ENCODE measurements at places on chromosomes 13 and 19.
A peak's percentile ranks its signal among the peaks of the same experiment; 100 is the strongest.

GRCh38 chr13:29756506-29756905 is 93.9 kb downstream of the UBL3 start:
- no peak for ATAC-seq

GRCh38 chr13:98490866-98491265 is 86.0 kb downstream of the STK24 start:
- ATAC-seq, result no peak

DNA sequence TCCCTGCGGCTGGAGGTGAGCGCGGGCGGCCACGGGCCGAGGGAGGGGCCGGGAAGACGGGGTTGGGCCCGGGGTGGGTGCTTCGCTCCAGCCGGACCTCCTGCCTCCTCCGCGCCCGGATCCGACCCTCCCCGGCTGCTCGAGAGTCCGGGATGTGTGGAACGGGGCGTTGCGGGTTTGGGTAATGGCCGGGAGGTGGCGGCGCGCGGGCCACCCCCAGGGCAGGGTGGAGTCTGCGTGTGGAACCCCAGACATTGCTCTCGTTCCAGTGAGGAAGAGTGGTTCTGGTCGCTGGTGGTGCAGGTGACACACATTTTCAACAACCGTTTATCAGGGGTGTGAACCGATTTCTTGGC is 38.8 kb downstream of the ARHGEF7 start:
- peak; percentile 67 for ATAC-seq

DNA sequence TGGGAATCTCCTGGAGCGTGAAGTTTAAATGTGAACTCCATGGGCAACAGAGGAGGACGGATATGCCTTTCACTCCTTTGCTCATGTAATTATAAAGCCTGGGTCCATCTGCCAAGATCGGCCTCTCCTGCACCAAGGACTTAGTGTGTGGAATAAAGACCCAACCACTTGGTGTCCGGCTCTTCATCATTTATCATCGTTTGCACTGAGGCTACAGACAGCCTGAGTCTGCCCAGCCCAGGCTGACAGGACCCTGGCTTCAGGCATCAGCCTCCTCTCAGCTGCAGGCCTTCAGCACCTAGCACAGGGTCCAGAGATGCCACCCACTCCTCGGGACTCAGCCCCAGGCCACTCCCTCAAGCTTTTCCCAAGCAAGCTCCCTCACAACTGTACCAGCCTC is 206.8 kb upstream of the IPO5 start:
- ATAC-seq, result no peak

- ATAC-seq, result no peak
Measured at GRCh38 chr13:43895940-43896339, 16.2 kb downstream of the LACC1 start.

DNA sequence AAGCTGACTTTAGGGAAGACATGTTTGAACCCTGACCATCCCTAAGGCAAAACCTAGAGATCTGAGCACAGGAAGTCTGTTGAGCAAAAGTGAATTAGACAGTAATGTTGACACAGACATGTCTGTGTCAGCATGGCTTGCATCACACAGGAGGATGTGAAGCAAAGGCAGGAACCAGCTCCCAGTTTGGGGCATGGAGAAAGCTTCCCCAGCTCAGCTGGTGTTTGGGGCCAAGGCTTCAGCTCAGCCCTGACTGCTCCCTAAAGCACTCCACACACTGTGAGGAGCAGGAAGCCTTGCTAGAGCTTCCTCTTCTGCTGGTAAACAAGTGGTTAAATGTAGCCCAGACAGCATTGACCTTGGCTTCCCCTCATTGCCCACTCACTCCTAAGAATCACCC is 153.8 kb upstream of the UBL3 start:
- no peak for ATAC-seq

- ATAC-seq, result no peak
Measured at GRCh38 chr13:51283371-51283770, 56.1 kb upstream of the SERPINE3 start.

- no peak for ATAC-seq
Measured at GRCh38 chr19:54024660-54025059, 33.2 kb downstream of the CACNG6 start.

DNA sequence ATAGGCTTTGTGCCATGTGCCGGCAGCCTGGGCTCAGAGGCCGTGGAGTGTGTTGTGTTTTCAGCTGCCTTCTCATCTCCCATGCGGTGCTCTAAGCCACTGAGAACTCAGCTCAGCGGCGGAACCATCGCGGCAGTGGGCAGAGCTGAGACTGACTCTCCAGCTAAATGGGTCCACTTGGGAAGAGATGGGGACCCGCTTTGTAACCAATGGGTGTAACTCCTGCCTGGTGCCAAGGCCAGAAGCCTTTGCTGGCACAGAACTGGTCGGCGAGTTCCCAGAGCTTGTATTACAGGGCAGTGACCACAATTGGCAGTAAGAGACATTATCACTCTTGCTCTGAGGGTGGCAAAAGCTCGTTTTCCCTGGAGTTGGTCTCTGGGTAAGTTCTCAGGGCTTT is 183.0 kb downstream of the STK24 start:
- no peak for ATAC-seq

- no peak for ATAC-seq
Measured at GRCh38 chr19:52735734-52736133, 890 bp upstream of the ZNF611 start.

DNA sequence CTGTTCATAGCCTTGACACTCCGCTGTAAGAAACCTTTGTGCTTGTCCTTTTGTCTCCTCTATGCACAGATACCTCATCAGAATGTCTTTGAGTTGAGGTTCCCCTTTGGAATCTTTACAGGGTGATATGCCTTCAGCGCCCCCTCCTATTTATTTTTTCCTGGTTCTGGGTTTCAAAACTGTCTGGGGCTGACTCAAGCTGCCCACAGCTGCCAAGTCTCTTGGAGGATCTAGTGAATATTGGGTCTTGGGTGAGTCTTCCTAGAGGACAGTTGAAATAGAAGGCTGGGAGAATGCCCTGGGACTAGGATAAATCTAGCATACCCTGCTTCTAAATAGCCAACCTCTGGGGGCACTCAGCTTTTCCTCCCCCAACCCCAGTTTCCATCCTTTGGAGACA is 930 bp downstream of the ZNF136 start:
- ATAC-seq, result peak; percentile 7

DNA sequence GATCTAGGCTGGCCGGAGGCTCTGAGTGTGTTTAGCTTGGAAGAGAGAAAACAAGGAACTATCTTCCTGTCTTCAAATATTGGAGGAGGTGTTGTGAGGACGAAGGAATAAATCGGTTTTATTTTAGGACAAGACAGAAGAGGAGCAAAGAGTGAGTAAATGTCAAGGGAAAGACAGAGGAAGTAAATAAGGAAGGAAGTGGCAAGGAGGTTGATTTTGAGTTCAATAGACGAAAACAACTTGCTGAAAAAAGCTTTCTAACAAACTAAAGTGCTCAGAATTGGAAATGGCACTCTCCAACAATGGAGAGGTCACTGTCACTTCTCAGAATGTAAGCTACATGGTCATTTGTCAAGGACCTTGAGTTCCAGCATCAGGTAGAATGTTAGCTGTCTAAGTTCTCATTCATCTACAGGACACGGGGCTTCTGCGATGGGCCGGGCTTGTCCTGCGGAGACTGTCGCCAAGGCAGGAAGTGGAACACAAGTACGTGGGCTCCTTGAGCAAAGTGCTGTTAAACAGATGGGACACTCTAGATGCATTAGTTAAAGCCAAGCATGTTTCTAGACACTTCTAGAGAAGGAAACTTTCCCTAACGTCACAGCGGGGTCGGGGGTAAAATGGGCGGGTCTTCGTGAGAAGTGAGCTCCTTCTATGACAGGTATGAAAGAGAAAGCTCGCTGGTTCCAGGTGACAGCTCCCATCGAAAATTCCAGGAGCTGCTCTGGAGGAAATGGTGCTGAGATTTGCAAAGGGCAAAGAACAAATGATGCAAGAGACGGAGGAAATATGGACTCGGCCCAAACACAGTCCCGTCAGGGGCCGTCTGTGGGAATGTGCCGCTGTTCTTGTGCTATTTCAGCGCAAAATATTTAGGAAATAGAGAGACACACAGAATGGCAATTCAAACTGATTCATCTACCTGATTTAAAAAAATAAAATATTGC is 103.9 kb upstream of the UBL3 start:
- no peak for ATAC-seq

DNA sequence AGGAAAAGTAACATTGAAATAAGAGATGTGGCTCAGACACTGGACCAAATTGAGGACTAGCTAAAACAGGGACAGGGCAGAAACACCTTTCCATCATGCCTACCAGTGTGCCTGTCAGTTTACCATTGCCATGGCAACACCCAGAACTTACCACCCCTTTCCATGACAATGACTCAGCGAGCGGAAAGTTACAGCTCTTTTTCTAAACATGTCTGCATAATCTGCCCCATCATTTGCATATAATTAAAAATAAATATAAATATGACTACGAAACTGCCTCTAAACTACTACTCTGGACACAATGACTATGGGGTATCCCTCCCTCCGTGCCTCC is 96.0 kb downstream of the UBL3 start:
- peak; percentile 40 for ATAC-seq

DNA sequence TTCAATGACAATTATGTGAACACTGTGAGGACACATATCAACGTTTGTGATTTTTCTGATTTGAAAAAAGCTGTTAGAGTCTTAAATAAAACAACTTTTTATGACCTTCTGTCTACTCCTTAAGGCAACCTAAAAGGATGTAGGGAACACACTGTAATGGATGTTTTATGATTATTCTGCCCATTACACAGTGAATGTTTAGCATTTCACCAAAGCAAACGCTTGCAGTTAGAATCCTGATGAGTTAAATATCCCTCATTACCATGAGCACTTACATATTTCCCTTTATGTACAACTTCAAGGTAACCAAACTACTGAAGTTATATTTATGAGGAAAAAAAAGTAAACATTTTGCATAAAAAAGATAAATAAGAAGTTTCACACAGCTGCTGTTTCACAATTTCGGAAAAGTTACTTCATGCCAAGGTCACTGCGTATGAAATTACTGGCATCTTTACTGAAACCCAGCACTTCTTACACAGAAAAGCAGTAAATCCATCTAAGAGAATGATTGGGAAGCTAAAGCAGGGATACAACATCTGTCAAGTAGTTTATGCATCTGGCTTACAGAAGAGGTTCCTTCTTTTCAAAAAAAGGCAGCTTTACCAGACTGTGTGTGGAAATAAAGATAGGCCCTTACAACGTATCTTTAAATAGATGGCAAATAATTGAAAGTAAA is 733.7 kb upstream of the ATXN8OS start:
- ATAC-seq, result no peak

DNA sequence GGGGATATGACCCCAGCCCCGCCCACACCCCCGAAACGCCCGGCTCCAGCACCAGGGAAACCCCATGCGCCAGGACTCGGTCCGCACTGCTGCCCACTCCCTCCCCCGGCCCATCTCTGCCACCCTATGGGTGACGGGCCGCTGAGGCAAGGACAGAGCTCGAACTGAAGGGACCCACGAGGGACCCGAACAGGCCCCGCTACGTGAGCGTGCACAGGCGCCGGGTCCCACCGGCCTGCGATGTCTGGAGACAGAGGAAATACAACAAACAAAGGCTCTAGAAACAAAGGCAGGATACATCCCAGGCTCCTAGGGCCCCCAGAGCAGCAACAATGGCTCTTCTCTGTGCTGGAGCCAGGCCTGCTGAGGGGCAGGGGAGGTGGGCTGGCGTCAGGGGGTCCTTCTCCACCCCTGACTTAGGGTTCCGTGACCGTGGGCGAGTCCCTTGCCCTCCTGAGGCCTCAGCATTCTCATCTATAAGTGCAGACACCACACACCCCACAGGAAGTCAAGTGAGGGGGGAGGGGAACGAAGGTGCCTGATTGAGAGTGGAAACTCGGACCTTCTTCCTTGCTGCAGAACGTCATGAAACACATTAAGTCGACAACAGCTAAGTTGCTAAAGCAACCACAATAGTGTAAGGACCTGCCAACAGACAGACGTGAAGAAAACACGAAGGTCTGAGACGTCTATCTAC is 3.1 kb downstream of the ABHD17A start:
- ATAC-seq, result no peak

DNA sequence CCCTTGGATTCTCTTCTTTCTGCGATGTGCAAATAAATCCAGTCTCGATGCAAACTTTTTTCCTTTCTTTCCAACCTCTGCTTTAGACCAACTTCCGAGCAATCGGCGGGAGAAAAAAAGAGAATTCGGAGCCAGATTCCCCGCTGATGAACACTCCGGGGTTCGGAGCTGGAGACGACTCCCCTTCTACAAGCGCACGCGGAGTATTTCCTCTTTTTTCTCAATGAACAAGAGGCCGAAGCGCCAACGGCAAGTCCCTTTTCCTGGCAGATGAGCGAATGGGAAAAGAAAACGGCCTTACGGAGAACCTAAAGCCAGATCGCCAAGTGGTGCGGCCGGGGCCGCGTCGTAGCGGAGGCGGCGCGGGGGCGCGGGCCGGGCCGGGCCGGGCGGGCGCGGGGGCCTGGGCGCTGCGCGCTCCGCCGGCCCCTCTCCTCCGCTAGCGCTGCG is 250 bp downstream of the SPRY2 start:
- no peak for ATAC-seq

- ATAC-seq, result no peak
Measured at GRCh38 chr13:75934889-75935288, 298.8 kb downstream of the LMO7 start.

- ATAC-seq, result no peak
Measured at GRCh38 chr13:25732111-25732865, 319.5 kb downstream of the SHISA2 start.

DNA sequence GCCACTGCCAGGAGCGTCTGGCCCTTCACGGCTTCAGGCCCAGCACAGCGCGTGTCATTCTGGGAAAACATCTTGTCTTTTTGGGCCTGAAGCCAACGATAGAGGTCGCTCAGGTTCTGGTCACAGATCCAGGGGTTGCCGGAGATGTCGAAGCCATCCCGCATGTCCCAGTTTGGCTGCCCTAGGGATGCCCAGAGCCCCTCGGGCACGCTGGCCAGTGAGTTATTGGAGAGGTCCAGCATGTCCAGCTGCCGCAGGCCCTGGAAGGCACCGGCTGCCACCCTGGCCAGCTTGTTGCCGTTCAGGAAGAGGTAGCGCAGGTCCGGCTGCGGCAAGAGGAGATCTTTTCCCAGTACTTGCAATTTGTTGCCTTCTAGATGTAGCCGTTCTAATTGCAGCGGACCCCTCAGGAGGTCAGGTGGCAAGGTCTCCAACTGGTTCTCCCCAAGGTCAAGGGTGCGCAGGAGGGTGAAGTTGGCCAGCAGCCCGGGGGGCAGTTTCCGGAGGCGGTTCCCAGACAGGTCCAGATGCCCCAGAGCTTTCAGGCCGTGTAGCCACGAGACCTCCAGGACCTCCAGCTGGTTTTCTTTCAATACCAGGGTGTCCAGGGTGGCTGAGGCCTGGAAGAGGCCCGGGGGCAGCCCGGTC is 1.8 kb downstream of the LRG1 start:
- no peak for ATAC-seq

GRCh38 chr13:74675182-74675581 is 541.0 kb upstream of the KLF12 start:
- ATAC-seq, result no peak
